Midbrain (tissue), 1 donor: ENCODE measurements at places on chromosomes 6 and 20.

DNA sequence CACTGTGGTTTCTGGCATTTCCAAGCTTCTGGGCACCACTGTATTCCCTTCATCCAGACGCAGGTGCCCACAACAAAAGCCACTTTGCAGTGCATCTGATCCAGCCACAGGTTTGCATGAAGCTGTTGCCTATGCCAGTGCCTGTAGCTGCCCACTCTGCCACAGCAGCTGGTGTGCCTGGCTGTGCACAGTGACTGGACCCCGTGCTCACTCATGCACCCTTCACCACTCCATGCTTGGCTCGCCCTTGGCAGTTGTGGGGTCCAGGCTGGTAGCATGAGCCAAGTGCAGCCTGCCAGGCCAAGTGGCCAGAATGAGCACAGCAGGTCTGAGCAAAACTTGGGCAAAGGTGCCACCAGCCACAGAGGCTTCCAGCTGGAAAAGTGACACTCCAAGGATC, 42.7 kb downstream of the SEL1L2 start:
- DNase-seq, result no peak

DNA sequence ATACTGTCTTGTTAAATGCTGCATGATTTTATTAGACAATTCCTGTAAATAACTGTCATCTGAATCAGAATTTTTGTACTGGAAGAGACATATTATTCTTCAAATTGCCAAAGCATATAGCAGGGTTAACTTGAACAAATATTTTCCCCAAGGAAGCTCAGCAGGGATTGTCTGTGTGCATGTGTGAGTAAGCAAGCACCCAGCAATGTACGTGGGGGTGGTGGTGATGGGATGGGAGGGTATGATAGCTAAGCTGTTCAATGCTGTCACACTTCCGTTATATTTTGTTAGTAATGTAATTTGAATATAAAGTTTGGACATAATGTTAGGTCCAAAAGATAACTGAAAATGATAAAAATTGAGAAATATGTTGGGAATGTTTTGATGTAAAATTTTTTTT, 118.1 kb downstream of the MYB start:
- no peak for DNase-seq

GRCh38 chr6:82430611-82431010, 67.0 kb downstream of the TPBG start:
- no peak for DNase-seq

GRCh38 chr6:5855787-5856470, 150.8 kb downstream of the NRN1 start:
- DNase-seq, result no peak

DNA sequence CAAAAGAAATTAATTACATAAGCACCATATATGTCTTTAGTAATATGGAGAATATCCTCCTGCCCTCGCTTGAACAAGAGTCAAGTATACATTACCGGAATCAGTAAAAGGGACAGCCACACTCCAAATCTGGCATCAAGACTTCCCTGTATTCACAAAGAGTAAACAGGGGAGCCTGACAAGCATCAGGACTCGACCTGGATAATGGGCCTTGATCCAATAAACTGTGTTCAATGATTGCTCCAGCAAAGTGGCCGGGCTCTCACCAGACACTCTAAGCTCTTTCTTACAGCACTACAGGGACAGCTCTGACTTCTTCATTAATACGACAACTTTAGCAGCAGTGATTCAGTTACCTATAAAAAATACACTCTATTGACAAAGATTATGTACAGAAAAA, 307.9 kb upstream of the POU3F2 start:
- no peak for DNase-seq

- DNase-seq, result no peak
Observed at GRCh38 chr6:126788861-126789365, 329.6 kb upstream of the RSPO3 start.

DNA sequence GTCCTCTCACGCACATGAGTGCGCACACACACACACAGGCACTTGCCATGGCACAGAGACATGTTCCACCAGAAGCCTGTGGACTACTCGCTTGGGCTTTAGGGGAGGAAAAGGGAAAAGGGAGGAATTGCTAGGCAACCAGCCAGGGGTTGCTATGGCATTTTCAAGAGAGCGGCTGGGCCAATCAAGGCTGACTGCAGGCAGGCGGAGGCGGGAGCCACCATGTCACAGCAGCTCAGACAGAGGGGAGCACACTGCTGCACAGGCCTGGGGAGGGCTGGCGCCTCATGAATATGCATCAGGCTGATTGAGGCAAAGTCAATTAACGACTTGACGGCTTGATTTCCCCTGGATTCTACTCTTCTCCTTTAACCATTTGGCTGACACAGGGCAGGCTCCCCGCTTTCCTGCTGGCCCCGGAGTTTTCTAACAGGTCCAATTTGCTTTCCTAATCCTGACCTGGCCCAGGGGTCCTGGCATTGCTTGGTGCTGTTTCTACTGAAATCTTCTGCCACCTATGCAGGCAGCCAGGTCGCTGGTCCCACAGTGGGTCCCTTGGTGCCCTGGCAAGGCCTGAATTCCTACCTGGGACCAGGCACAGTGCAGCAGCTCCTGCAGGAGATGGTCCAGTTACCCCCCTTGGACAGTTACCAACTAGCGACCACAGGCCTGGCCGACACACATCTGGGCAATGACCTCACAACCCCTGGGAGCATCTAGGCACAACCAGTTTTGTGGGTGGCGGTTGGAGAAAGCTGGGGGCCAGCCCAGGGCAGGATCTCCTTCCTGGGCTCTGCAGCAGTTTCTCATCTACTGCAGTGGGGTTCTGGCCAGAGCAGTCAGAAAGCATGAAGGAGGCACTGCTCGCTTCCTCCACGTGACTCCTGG, 52.1 kb downstream of the YTHDF1 start:
- peak; percentile 37 for DNase-seq

DNA sequence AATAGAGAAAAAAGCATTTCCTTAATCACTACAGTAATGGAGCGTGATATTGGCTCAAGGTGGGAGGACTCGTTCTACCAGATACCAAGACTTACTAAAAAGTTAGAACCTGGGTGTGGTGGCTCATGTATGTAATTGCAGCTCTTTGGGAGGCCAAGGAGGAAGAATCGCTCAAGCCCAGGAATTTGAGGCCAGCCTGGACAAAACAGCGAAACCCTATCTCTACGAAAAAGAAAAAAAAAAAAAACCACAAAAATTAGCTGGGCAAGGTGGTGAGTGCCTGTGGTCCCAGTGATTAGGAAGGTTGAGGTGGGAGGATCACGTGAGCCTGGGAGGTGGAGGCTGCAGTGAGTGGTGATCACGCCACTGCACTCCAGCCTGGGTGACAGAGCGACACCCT, 24.0 kb upstream of the ATRN start:
- DNase-seq, result no peak

DNA sequence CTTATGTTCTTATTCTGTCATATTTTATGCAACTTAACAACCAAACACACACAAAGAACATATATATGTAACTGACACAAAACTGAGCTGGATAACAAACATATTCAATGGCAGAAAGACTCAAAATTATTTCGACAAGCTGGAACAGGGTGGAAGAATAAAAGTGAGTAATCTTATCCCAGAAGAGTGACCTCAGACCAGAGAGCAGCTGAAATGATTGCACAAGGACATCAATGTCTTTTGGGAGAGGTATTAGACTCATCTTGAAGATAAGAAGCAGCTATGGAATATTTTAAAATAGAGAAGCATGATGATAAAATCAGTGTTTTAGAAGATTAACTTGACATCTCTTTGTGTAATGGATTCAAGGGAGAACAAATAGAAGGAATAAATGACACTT, 191.6 kb upstream of the PRDM1 start:
- DNase-seq, result no peak

- peak; percentile 74 for DNase-seq
Observed at GRCh38 chr20:675453-676314, at the start of gene SCRT2. Gene SCRT2, minus strand, starts transcription at chr20:675802. Its CDS starts 201 bp downstream, at chr20:675601.

GRCh38 chr20:45771182-45771759, 20.4 kb downstream of the WFDC3 start:
- DNase-seq, result peak; percentile 86

DNA sequence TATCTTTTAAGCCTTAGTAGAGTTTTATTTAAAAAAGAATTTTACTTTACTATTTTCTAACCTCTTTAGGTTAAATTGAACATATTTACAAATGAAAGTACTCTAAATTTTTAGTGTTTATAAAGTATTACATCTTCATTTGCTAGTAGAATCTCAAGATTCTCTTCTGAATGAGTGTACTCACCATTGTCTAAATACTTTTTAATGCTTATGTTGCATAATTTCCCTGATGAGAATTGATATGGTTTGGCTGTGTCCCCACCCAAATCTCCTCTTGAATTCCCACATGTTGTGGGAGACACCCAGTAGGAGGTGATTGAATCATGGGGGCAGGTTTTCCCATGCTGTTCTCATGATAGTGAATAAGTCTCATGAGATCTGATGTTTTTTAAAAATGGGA, 53.6 kb downstream of the VIP start:
- no peak for DNase-seq

GRCh38 chr6:36703081-36703606, 5.5 kb downstream of the RAB44 start:
- DNase-seq, result no peak

- DNase-seq, result no peak
Observed at GRCh38 chr6:168182366-168182765, 103.4 kb upstream of the FRMD1 start.

DNA sequence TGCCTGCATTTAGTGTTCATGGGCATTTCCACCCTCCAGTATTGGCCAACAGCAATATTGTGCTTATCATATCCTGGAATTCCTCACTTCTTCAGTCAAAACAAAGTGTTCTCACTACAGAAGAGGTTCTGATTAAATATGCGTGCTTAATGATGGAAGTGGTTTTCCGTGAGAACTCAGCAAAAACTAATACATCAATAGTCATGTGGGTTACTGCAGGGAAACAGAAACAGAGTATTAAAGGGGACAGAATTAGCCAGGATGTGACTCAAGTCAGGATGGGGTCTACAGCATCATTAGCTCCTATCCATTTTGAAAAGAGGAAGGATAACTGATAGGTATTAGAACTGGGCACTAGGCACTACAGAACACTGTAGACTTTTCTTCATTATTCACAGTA, 384.6 kb downstream of the CDKAL1 start:
- no peak for DNase-seq

GRCh38 chr20:48329676-48330664, 497.8 kb downstream of the PREX1 start:
- DNase-seq, result no peak

DNA sequence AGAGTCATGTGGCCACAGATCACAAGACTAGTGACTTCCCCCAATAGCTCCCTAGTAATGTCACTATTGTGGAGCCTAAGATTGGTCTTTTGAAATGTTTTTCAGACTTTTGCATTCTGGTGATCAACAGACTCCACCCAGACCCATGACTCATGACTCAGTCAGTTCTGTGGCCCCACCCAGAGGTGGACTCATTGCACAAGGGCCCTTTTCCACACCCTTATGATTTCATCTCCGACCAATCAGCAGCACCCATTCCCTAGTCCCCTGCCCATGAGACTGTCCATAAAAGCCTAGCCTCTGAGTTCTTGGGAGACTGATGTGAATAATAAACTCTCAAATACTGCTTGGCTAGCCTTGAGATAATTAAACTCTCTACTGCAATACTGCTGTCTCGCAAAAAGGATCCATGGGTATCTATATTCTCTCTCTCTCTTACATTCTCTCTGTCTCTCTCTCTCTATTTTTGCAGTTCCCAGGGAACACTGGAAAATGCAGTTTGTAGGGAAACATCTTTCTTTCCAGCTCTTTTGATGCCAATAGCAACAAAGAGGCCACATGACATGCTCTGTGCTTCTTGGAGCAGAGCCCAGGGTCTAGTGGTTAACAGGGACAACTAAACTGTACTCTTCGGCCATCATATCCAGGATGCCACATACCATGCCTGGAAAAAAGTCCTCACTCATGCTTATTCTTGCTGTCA, 71.3 kb upstream of the IYD start:
- no peak for DNase-seq

- no peak for DNase-seq
Observed at GRCh38 chr6:119323478-119323877, 26.1 kb downstream of the MAN1A1 start.

GRCh38 chr20:4369798-4370124, 351.9 kb upstream of the PRND start:
- DNase-seq, result no peak

DNA sequence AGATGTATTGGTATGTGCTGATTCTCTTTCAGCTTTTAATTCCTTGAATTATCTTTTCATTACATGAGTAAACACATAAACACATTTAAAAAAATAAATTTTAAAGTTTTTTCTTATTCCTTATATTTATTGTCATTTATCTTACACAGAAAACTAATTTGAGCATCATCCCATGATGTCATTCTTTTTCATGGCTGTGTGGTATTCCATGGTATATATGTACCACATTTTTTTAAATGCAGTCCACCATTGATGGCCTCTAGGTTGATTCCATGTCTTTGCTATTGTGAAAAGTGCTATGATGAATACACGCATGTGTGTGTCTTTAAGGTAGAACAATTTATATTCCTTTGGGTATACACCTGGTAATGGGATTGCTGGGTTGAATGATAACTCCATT, 33.3 kb downstream of the OTOR start:
- no peak for DNase-seq

- DNase-seq, result no peak
Observed at GRCh38 chr6:44012078-44012493, 115.2 kb downstream of the MRPL14 start.

GRCh38 chr6:37020381-37020780, 14.9 kb downstream of the FGD2 start:
- DNase-seq, result no peak

DNA sequence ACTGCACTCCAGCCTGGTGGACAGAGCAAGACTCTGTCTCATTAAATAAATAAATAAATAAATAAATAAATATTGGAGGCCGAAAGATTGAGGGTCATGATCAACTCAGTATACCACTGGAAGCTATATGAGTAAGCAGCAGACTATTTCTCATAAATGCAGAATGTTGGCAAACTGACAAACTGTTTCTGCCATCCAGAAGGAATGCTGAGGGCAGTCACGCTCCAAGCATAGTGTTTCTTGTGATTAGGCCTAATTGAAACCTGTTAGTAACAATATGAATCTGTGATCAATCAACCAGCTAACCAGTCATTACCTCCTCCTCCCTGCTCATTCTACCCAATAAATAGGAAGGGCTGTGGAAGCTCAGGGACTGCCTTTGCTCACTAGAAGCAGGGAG, 15.2 kb upstream of the KCNK15 start:
- no peak for DNase-seq

GRCh38 chr6:40258531-40258930, 324.3 kb upstream of the MOCS1 start:
- DNase-seq, result no peak

- DNase-seq, result no peak
Observed at GRCh38 chr6:27280540-27281000, 31.5 kb downstream of the POM121L2 start.

GRCh38 chr20:34043025-34043424, 49.3 kb downstream of the RALY start:
- no peak for DNase-seq
